COR-L47 (cell line): ENCODE measurements at places on chromosomes 4 and X.

GRCh38 chr4:111937368-111937767 is 207.9 kb upstream of the FAM241A start:
- DNase-seq, result peak; percentile 58

DNA sequence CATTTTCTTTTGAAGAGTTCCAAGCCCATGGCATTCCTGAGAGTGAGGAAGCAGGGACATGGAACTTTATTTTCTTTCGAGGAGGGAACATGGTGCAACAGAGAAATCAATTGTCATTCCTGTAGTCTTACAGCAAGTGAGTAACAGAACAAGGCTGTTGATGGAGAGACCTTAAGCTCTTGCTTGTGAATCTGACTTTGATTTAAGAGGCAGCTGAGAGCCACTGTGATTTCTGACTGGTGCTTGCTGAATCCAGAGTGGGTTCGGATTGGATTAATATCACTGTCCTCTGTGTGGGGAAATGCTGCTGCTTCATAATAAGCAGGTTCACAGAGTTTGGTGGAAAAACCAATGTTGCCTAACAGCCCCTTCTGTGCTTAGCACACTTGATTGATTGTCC is 4.7 kb upstream of the ATP1B4 start:
- DNase-seq, result no peak

DNA sequence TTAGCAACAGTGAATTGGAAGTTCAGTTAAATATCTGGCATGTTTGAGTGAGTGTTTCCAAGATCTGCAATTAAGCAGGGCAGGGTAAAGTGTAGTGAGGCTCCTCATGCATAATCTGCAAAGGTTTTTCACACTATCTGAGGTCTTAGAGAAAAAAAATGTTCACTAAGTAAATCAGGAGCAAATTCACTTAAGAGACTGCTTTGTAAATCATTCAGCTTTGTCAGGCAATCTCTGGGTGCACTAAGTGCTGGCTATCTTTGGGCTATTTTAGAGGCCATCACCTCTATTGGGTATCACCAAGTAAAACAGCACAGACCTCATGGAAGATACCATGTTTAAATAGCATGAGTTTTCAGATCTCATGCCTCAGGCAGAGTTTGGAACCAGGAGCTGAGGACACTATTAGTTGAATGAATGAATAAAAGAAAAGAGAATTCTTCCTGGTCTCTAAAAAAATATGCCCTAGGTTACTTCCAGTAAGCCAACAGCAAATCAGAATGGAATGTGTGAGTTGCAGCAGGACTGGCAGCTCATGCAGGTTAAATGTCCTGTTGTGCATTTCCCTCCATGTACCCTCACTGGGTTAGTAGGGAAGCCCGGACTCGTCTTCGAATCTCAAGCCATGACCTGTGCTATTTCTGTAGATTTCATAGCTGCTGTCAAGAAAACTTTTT is 195.3 kb downstream of the KCNIP4 start:
- no peak for DNase-seq

GRCh38 chr4:81896936-81897335 is 425.2 kb upstream of the RASGEF1B start:
- no peak for DNase-seq

GRCh38 chr4:33882246-33882990 is 2361.9 kb downstream of the ARAP2 start:
- DNase-seq, result no peak

- DNase-seq, result no peak
Measured at GRCh38 chr4:76879731-76880364, 18.1 kb downstream of the SOWAHB start.

DNA sequence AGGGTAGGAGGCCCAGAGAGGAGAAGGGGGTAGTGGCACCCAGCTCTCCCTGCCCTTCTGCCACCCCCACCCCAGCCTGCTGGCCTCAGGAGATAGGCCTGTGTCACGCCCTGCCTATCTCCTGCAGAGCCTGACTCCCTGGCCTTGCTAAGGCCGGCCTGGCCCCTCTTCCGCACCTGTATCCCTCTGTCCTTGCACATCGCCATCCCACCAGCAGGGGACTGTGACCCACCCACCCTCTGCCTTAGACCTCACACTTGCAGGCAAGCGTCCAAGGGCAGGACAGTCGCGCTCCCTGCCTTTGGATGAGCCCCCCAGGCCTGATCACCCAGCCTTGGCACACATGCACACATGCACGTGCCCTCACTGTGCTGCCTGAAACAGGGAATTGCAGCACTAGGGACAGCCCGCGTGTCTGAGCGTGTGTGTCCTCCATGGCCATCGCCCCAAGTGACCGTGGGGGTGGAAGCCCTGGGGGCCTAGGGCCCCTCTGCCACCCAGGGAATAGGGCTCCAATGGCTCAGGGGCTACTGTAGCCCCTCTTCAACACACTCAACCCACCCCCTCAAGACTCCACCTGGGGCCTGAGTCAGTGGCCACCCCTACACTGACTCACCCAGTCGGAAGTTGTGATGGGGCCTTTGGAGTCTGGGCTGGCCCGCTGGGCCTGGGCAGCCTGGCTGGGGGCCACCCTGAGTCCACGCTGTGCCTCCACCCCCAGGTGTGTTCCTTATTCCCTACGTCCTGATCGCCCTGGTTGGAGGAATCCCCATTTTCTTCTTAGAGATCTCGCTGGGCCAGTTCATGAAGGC is 2.1 kb downstream of the SLC6A8 start:
- DNase-seq, result no peak

- DNase-seq, result no peak
Measured at GRCh38 chrX:149799938-149800337, 18.2 kb downstream of the MAGEA9 start.

DNA sequence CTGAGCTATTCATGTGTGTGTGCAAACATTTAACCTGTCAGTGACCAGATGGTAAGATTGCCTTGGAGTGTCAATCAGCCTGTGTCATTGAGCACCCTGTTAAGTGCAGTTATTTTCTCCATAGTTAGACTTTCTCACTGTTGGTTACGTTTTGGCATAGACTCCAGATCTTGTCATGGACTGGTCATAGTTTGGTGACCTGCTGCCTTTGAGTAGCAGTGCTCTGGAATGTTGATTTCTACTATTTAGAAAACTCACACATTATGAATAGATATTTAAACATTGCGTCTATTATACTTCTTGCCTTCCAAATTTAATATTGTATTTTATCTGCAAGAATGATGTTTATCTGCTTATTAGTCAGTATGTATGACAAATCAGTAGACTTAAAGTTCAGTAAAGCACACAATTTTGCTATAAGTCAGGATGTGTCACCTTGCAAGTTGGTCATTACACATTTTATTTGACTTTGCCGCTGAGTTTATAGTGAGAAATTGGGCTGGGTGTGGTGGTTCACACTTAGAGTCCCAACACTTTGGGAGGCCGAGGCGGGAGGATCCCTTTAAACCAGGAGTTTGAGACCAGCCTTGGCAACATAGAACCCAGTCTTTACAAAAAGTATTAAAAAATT is 42.4 kb downstream of the KIAA0232 start:
- no peak for DNase-seq

- no peak for DNase-seq
Measured at GRCh38 chrX:9373789-9374188, 91.1 kb upstream of the TBL1X start.

- no peak for DNase-seq
Measured at GRCh38 chr4:40763228-40763716, 13.5 kb downstream of the NSUN7 start.

- DNase-seq, result no peak
Measured at GRCh38 chrX:30615229-30615628, 37.7 kb upstream of the TASL start.

DNA sequence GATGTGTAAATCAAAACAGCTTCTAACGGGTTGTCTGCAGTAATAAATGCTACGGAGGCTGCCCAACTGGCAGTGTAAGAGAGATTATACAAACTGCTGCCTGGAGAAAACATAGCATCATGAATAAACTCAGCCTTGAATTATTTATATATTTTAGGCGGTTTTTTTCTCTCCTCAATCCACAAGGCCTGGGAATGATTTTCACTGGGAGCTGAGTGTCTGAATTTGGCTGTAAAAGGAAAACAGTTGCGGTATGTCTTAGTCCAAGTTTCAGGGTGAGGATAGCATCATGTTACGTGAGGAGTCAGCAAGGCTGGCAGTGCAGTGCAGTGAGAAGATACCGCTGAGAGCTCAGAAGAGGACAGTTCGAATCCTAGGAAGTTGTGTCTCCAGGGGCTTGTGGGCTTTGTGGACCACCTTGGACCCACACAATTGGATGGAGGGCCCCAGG is 291.5 kb upstream of the BOD1L1 start:
- no peak for DNase-seq

DNA sequence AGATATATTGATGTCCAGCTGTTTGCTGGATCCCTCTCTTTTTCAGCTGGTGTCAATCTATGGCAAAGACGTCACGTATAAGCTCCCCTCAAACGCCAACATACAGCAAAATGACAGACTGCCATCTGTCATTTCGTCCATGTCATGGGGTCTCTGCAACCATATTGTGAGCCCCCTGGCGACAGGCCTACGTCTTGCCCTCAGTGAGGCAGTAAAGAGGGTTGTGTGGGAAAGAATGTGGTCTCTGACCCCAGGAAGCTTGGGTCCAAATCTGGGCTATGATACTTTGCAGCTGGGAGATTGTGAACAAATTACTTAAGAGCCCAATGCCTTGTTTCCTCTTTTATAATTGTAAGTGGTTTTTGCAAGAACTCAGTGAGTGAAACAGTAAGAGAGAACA is 7.4 kb downstream of the SUPT20HL2 start:
- DNase-seq, result no peak

GRCh38 chr4:120809518-120809917 is 113.0 kb downstream of the PRDM5 start:
- DNase-seq, result no peak

GRCh38 chr4:56241500-56241899 is 145.8 kb downstream of the AASDH start:
- DNase-seq, result no peak

- no peak for DNase-seq
Measured at GRCh38 chr4:68404153-68404552, 43.1 kb upstream of the TMPRSS11E start.

DNA sequence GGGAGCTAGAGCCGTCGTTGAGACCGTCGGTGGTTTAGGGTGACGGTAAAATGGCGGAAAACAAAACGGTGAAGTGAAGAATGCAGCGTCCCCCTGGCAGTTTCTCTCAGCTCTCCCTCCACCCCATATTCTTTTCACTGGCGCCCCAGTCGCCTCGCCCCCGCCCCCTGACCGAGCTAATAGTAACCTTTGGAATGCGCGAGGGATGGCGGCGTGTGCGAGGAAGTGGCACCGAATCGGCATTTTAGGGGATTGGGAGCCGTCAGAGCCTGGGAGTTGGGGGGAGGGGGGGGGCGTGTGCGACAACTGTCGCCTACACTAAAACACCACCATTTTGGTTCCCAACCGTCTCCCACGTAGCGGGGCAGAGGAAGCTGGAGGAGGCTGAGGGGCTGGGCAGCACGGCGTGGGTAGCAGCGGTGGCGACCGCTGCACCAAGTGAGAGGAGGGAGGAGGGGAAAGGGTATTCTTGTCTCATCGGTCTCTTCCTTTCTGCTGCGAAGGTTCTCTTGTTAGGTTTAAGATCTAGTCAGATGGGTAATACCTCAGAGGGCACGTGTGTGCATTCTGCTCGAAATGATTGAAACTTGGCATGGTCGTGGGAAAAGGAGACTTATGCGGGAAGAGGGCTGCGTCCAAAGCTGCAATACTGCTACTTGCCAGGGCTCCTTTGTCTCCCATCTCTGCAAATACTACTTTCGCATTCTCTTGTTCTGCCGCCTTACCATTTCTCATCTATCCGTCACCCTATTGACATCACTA is 840 bp downstream of the ZNF711 start:
- peak; percentile 31 for DNase-seq

DNA sequence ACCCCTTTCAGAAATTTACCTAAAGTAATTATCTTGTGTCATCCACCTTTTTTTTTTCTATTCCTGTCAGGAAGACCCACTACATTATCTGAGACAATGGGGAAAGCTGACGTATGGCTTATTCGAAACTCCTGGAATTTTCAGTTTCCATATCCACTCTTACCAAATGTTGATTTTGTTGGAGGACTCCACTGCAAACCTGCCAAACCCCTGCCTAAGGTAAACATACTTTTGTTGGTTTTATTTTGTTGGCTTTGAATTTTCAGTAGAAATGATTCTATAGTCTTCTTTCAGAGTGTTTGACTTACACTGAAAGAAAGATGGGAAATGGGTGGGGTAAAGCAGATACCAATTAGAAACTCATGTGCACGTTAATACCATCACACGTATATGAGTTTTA is 2.2 kb downstream of the UGT2B7 start:
- DNase-seq, result no peak

DNA sequence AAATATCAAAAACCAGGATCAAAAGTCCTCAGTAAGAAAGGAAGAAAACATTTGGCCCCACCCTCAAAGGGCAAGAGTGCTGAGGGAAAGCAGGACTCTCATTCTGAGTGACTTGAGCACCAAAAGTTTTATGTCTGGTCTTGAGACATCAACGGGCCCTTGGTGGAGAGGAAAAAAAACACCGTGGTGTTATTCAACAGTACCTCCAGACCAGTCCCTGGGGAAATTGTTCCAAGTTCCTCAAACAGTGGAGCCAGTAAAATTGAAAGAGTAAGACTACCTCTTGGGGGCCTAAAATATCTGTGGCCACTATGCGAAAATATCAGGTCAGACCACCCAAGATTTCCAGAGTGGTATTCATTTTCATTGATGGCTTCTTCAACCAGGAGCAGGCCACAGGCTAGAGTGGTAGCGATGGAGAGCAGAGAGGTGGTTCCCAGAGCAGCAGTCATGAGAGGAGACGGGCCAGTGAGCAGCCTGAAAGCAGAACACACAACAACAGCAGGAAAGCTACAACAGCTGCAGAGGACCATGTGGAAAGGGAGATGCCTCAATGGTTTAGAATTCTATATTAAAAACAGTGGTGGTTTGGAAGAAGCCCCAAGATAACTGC is 63.7 kb upstream of the RPL34 start:
- no peak for DNase-seq
